ENCODE measurements at places on chromosomes 7 and 10. TPM values are rescaled to one million over a fixed set of nuclear protein-coding genes. Genes with fewer than 3 reads are reported as not detected.

FIS1 gene
- total RNA-seq = 135 TPM

HMX3 gene
- not detected for total RNA-seq

CDC14C gene
- not detected for total RNA-seq

WEE2 gene
- not detected for total RNA-seq

MOSPD3 gene
- total RNA-seq = 9.2 TPM

HDAC9 gene
- 81.6 TPM for total RNA-seq

ZNF488 gene
- not detected for total RNA-seq

GRCh38 chr7:35253710-35254495, at the start of gene TBX20:
Gene TBX20, minus strand, starts transcription at chr7:35254100. Its CDS starts 480 bp downstream, at chr7:35253620.
- no peak for DNase-seq

DNA sequence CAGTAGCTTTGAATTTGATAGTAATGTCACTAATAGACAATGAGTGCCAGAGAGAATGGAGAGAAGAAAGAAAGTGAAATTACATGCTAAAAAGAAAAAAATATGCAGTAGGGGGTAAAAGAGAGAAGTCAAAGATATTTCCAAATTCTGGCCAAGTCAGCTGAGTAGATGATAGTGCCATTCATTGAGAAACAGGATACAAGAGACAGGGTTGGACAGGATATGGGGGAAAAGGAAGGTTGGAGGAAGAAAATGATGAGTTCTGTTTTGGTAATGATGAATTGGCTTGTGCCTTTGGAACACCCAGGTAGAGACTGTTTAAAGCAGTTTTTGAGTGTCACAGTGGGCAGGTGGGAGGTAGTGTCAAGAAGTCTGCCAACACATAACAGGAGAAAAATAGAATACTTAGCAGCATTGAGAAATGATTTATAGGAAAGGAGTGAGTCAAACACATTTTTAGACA, 78.3 kb downstream of the LRRC17 start:
- no peak for DNase-seq

GRCh38 chr10:104492329-104492940, 138.8 kb downstream of the CFAP58 start:
- no peak for DNase-seq

GRCh38 chr10:112991888-112992491, 41.9 kb downstream of the TCF7L2 start:
- no peak for DNase-seq

DNA sequence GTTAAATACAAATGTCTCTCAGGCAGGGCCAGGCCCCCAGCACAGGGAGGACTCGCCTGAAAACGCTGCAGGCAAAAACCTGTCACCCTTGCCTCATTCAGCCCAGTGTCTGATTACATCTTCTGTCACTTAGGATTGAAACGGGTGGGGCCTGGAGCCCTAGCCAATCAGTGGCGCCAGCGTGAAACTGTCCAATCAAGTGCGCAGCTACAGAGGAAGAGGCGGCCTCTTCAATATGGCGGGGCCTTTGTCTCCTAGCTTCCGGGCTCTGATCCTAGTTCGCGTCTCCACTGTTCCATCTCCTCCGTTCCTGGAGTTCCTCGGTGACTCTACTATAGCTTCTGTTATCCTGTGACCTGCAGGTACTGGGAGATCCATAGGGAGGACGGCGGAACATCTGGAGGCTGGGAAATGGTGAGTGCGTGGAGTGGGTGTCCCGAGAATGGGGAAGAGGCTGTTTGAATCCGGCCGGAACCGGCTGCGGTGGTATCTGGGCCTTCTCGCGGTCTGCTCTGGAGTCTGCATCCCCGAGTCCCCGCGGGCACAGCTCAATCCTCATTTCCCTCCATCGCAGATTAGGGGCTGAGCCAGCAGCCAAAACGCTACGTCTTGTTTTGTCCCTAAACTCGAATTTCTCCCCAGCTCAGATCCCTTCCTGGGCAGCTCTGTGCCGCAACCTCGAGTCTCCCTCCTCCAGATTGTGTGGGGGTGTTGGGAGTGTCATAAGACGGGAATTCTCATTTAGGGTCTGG, at the start of gene ZNF736:
Gene ZNF736 (plus strand): TSS at position 222 of the 752 bp plus-strand sequence. CDS start 190 bp downstream, at position 412.
- DNase-seq = peak; percentile 77

DNA sequence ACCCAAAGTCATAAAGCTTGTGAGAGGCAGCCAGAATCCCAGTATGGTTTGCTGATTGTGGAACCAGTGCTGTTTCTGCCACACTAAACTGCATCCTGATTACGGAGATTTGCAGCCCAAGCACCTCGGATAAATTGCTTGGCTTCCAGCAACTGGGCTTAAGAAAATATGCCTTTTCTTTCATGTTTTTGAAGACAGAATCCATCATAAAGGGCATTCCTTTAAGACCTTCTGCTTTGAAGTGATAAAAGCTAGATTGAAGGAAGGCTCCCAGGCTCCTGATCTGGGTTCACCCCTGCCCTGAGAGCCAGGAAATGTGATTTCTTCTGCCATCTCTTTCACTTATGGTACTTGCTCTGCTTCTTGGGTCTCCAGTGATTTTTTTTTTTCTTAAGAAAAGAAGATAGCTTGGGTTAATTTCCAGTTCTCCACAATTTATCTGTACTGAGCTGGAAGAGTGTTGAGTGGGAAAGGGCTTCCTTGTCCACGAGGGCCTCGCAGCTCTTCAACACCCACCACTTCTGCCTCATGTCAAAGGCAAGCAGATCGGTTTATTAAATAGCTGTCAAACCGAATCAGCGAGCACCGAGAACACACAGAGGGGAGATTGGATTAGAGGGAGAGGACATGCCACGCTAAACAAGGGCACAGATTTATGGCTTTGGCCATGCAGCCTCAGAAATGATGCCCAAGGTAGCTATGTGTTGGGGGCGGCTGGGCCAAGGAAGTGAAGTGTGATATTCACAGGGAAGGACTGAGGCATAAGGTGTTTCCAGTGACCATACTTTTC, 94.9 kb upstream of the TBX20 start:
- DNase-seq = no peak

GRCh38 chr7:5526100-5526905, 102.7 kb upstream of the TNRC18 start:
- no peak for DNase-seq

DNA sequence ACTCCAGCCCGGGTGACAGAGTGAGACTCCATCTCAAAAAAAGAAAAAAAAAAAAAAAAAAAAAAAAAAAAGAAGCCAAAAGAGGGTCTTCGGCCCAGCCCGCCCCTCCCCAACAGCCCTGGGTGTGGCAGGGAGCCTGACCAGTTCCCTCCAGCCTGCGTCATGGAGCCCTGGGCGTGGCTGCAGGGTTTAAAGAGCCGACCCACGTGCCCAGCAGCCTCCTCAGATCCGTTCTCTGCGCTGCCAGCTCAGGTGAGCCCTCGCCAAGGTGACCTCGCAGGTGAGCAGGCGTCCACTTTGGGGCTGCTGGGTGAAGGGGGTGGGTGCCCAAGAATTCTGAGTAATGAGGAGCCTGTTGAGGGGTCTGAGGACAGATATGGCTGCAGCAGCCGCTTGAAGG, at the start of gene FXYD4:
Gene FXYD4 (plus strand): TSS at position 219 of the 400 bp plus-strand sequence. CDS start 2,111 bp downstream, outside the sequence.
- DNase-seq = no peak

DNA sequence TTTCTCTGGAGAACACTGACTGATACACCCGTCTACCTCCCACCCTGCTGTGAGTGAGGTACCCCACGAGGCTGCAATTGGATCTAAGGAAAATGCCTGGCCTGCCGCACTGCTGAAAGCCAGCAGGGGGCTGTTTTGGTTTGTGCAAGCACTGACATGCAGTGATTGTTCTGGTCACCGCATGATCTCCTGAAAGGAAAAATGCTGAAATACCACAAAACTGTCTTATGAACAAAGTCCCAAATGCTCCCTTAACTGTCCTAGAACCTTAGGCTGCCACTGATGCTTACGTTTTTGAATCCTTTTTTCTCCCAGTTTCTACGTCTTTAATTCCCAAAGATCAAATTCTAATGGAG, 132.7 kb downstream of the JCAD start:
- DNase-seq = no peak

DNA sequence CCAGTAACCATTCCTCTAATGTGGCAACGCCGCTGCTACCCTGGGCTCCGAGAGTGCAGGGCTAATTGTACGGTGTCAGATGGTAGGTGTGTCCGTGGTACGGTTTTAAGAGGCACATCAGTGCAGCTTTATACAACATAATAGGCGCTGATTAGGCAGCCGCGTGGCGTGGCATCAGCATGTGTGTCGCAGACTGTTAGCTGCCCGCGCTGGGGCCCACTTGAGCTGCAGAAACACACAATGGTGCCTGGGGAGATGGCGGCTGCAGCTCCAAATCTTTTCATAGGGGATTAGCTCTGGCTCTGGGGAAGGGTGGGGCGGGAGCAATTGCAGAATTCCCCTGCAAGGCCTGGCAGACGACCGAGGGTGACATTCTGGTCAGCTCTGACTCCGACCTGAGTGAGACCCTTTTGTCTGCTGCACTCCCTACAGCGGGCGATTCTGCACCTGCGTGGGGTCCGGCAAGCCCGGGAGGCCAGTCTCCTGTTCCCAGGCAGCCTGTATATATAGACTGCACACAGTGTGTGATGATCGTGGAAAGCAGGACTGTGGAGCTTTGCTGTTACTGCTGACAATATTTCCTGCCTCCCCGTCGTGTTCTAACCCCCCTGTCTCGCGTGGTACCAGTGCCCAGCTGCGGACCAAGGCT, 722.7 kb upstream of the CELF2 start:
- no peak for DNase-seq

- no peak for DNase-seq
These were observed 140.3 kb upstream of the ODAD2 start for GRCh38 chr10:28139138-28139537.
